ENCODE measurements at places on chromosomes 11 and 22. TPM values are rescaled to one million over a fixed set of nuclear protein-coding genes. Genes with fewer than 3 reads are reported as not detected.

Gene SCUBE1
- 94.2 TPM for total RNA-seq

Gene BIRC2
- 74.5 TPM for total RNA-seq

DNA sequence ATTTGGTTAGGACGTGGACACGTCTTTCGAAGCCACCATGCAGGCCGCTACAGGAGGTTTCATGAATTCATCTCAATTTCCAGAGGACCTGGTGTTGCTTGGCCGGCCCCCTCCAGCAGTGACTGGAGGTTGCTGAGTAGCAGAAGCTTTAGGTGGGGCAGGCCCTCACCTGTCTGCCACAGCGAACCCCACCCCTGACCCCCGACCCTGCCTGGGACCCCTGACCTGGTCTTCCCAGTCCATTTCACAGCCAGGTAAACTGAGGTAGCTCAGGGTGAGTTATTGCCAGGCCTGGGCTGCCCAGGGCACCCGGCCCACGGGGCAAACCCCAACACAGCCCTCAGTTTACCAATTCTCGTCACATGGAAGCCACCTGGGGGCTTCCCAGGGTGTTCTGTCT, 39.1 kb upstream of the SMIM38 start:
- no peaks in the 10 kb centered on the region for H3K27me3 ChIP-seq
- no peak overlapping the region for H3K4me3 ChIP-seq
- no peak for DNase-seq

Gene SMTNL1
- total RNA-seq: not detected

DNA sequence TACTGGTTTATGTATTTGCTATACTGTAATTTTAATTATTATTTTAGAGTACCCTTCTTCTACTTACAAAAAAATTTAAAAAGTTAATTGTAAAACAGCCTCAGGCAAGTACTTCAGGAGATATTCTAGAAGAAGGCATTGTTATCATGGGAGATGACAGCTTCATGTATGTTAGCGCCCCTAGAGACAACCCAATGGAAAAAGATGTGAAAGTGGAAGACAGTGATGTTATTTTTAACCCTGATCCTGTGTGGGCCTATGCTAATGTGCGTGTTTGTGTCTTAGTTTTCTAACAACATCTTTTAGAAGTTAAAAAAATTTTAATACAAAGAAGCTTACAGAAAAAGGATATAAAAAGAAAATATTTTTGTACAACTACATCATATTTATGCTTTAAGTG, 205.0 kb downstream of the FAM76B start:
- no peak overlapping the region for H3K4me3 ChIP-seq
- no peak overlapping the region for H3K27ac ChIP-seq
- H3K27me3 ChIP-seq: no peaks in the 10 kb centered on the region
- peaks cover 23% of the 10 kb centered on the region for H3K4me1 ChIP-seq
- H3K36me3 ChIP-seq: no peaks in the 10 kb centered on the region

Gene FKBP2
- 38.2 TPM for total RNA-seq

All from tibial nerve (tissue), 4 donors.